ENCODE measurements at places on chromosomes 1 and 21.

DNA sequence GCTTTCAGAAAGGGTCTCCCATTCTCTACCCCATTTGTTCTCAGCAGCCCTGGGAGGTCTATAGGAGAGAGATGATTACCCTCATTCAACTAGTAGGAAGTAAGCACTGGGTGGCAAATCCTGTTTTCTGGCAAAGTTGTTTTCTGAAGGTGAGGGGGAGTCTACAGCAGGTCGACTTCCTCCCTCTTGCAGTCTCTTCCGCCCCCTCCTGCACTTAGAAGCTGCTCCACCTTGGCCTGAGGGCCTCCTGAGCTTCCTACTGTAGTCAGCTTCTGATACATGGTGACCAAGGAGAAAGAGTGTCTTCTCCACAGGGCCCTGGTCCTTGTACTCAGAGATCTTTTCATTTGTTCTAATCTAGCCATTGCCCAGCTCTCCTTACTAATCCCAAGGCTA, 93.1 kb downstream of the RGL1 start:
- no peak for DNase-seq

- DNase-seq, result no peak
Measured at GRCh38 chr1:200951016-200951415, 56.3 kb downstream of the INAVA start.

- DNase-seq, result no peak
Measured at GRCh38 chr21:42760951-42761751, 107.7 kb downstream of the PDE9A start.

DNA sequence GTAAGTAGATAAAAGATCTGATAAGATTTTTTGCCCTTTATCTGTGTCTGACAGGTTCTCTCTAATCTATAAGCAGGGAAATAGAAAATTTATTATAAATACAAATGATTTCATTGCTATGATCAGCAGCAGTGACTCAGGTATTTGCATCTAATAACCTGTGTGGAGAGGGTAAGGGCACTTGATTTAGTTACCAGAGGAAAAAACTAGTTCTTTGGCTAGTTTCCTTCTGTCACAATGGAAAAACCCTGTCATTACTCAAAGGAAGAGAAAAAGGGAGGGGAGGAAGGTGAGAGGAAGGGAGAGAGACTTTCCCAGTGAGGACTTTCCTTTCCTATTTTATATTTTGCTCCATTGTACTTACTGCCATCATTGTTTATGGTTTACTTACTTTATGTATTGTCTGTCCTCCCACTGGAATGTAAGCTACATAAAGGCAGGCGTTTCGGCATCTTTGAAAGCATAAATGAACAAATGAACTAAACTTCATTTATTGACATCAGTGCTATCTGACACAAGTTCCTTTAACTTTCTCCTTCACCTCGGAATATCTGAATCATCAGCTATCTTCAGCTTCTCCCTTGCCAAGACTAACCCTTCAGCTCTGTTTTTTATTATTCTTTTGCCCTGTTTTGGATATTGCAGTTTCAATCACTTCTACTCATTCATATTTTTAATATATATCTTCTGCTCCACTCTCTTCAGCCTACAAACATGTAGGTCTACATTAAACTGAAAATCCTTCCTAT, 34.9 kb downstream of the WDR3 start:
- no peak for DNase-seq

GRCh38 chr1:41488040-41488951, 3.8 kb upstream of the EDN2 start:
- no peak for DNase-seq

GRCh38 chr1:225412321-225412720, 15.5 kb downstream of the LBR start:
- DNase-seq, result no peak

DNA sequence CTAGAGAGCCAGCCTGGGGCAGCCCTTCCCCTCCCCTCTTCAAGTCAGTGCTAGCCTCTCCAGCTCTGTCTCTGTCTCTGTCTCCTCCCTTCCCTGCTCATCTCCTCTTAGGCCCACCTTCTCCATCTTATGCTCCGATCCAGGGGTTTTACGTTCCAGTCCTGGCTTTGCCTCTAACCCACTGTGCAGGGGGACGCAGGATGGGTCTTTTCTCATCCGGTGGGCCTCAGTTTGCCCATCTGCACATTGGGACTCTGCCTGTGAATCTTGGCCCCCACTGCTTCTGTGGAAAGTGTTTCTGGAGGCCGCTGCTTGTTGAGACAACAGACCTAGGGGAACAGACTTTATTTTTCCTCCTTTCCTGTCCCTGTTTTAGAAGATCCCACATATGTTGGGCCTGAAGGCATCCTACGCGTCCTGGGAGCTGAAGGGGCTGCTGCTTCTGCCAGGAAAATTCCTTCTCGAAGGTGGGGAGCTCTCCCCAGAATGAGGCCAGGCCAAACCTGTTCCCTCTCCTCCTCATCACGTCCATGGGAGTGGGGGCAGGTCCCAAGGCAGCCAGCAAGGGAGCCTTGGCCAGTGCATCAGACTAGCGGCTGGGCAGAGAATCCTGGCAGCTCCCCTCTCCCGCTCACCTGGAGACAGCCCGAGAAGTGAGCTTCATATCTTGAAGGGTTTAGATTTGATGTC, 99.5 kb upstream of the CSF3R start:
- DNase-seq, result no peak

DNA sequence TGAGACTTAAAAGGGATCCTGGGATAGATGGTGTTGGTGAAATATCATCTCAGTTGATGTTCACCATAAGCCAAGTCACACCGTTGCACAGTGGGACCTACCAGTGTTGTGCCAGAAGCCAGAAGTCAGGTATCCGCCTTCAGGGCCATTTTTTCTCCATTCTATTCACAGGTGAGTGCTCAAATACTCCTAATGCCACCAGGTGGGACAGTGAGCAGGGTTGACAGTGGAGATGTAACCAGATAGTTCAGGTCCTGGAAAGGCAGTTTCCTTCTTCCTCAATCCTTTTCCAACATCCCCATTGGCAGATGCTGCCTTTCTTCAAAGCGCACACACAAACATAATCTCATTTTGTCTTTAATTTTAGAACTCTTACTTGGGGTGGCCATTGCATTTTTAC, 11.6 kb downstream of the CD160 start:
- no peak for DNase-seq

Data from ovary (tissue), 10 donors.